CD4-positive, alpha-beta T cell treated with Interleukin-17A for 1 hour (primary cell): ENCODE measurements at places on chromosomes 13 and 19.

DNA sequence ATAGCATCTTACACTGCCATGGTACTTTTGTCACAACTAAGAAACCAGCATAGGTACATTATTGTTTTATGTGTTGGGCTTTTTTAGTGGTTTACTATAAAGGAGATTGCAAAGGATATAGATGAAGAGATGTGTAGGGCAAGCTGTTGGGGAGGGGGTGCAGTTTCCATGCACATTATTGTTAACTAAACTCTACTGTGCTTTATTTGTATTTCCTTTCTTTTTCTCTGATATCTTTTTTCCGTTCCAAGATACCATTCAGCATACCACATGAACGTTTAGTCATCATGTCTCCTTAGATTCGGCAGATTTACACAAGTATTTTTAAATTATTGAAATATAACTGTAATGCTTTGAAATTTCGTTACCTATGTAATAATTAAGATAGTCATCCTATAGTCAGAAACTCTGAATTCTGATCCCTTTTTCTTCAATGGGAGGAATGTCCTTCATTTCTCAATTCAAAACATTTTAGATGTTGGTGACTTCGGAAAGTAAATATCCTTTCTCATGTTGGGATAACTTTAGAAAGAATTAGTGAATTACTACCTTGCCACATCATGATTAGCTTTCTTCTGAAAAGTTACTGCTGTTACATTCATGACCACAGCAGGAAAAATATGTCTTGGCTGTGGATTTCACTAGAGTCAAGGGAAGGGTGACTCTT, 82.8 kb downstream of the FRY start:
- no peak for DNase-seq

DNA sequence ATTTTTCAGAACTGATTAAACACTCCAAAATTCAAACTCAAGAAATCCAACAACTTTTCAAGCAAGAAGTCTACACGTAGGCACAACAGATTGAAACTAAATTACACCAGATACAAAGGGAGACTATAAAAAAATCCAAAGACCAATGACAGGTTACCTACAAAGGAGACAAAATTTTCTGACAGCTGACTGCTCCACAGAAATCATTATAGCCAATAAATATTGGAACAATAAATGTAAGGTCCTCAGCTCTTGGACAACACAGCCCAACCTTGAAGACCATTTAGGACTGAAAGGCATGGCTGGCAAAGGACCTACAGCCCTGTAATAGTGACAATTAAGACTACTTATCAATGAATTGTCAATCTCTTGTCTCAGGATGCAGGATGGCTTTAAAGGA, 15.9 kb downstream of the ZNF350 start:
- no peak for DNase-seq

- DNase-seq = no peak
Measured at GRCh38 chr13:81142306-81142999, 801.5 kb upstream of the SPRY2 start.

- DNase-seq = no peak
Measured at GRCh38 chr13:62483774-62484173, 1068.1 kb upstream of the PCDH20 start.

- DNase-seq = no peak
Measured at GRCh38 chr19:4198467-4199126, 16.1 kb downstream of the ANKRD24 start.

GRCh38 chr13:24741016-24741662, 22.8 kb upstream of the RNF17 start:
- no peak for DNase-seq

GRCh38 chr13:113365583-113365970, 1.6 kb upstream of the GRTP1 start:
- no peak for DNase-seq

- DNase-seq = no peak
Measured at GRCh38 chr19:57557659-57558058, 2.0 kb downstream of the ZNF550 start.

DNA sequence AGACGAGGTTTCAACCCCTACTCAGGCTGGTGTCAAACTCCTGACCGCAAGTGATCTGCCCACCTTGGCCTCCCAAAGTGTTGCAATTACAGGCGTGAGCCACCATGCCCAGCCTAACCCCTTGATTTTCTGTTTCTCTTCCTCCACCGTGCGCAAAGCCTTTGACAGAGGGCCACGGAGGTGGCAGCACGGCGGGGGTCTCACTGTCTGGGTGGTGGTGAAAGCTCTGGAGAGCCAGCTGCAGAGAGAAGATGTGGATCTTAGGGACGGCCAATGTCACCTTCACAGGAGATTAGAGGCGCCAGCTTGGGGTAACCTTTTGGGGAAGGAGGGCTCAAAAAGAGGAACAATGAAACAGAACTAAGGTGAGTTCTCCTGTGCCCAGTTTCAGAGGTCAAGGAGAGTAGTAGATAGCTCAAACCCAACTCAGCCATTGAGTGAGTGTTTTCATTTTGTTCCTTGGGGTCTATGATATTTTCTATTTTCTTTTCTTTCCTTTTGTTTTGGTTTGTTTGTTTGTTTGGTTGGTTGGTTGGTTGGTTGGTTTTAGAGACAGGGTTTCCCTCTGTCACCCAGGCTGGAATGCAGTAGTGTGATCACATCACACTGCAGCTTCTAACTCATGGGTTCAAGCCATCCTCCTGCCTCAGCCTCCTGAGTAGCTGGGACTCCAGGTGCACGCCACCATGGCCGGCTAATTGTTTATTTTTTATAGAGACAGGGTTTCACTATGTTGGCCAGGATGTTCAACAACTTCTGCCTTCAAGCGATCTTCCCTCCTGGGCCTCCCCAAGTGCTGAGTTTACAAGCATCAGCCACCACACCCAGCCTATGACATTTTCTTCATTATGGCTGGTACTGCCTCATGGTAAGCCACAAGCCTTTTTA, 37.7 kb downstream of the GPR42 start:
- DNase-seq = no peak

GRCh38 chr19:33905937-33906577, 109.4 kb downstream of the KCTD15 start:
- DNase-seq = no peak

GRCh38 chr19:46471811-46472543, 614 bp upstream of the PNMA8A start:
- DNase-seq = no peak

DNA sequence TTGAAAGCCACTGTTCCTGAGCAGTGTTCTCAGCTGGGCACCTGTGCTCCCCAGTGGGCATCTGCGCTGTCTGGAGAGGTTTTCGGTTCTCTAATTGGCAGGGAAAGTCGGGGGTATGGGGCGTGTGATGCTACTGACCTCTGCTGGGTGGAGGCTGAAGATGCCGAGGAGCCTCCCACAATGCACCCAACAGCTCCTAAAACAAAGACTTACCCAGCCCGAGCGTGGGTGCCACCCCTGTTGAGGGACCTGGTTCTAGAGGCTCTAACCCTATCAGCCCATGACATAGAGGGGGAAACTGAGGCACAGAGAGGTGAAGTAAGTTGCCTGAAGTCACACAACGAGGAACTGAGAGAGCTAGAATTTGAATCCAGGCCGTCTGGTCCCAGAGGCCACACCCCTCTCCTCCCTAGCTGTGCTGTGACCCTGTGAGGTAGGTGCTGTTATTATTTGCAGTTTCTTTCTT, 2.3 kb downstream of the SPACA4 start:
- peak; percentile 75 for DNase-seq

DNA sequence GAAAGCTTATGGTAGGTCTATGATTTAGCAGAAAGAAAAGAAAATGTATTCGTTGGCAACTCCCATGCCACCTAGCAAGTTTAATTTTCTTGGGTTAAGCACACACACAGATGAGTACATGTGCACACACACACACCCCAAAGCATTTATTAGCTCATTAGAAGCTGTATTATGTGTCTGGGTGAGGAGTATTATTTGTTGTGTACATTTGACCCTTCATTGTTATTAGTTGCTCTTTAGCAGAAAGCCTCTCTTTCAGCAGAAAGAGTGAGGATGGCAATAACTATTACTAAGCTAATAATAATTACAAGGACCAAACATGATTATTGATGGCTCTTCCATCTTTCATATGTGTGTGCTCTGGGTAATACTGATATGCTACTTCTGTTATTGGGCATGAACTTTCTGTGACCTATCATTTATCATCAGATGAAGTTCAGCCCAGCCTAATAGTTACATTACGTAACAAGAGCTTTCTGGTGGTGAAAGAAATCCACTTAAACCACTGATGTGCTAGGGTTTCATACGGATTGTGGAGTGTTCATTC, 177.4 kb upstream of the OBI1 start:
- no peak for DNase-seq

DNA sequence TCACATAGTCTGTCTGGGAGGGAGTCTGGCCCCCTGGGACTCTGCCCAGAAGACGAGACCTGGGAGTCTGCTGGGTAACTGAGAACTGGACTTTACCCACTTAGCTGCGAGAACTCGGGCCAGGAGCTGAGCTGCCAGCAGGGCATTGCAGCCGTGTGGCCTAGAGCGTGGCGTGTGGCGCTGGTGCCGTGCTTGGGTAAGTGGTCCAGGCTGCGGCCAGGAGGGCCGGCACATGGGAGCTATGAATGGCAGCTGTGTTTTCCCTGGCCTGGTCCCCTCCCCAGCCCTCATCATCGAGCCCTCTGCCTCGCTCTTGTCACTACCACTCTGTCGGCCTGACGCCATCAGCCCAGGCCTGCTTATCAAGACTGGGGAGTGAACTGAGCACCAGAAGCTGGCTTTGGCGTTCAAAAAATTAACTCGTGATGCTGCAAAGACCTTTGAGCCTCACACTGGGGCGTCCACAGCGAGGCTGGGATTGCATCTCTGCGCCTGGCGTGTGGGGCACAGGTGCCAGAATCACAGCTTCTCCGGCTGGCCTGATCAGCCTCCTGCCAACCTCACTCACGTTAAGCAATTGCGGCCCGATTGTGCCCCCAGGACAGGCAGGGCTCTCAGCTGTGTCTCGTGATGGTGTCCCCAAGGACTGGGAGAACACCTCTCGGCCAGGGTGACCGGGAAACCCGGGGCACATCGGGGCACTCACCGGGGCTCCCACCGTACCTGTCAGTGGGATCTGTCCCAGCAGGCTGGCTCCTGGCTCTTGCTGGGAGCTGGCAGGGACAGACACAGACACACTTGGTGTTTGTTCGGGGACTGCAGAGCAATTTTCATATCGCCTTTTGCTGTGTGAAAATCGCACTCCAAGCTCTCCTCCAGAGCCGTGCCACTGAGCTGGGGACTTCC, 85.9 kb downstream of the KDM4B start:
- DNase-seq = no peak

GRCh38 chr19:45911291-45911690, 3.3 kb downstream of the NANOS2 start:
- no peak for DNase-seq

DNA sequence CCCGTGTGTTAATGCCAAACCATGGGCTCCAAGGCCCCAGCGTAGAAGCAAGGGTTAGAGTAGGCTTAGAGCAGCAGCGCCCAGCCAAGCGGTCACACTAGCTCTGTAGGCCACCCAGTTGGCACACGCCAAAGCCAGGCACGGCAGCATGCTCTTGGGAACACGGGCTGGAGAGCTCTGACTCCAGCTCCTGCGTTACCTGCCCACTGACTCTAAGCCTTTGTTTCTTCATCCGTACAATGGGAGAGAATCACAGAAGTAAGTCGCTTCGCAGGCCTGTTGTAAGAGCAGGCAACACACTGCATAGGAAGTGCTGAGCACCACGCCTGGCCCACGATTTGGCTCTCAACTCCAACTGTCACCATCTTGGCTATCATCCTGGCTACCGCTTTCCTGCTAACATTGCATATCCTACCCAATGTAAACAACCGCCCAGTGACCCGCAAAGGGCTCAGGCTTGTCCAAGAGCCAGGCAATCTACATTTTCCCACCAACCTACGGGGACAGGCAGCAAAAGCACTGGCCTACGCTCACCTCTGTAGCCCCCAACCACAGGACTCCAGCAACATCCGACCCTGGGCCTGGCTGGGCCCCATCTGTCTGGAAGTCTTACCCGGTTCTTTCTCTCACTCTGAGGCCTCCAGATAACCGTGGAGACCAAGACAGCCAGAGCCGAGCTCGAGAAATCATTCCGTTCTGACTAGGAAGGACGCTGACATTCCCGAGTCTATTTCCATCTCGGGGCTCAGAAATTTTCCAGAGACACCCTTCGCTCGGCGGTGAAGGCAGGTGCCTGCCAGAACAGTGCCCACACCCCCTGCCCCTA, 91.5 kb upstream of the ZNF507 start:
- DNase-seq = no peak

GRCh38 chr19:29501816-29502580, 23.8 kb upstream of the VSTM2B start:
- no peak for DNase-seq

GRCh38 chr19:4374498-4375163, 25.7 kb downstream of the SH3GL1 start:
- no peak for DNase-seq

- DNase-seq = no peak
Measured at GRCh38 chr13:89755729-89756492, 1591.6 kb upstream of the MIR17HG start.

- no peak for DNase-seq
Measured at GRCh38 chr13:107585469-107586180, 629.7 kb downstream of the LIG4 start.

DNA sequence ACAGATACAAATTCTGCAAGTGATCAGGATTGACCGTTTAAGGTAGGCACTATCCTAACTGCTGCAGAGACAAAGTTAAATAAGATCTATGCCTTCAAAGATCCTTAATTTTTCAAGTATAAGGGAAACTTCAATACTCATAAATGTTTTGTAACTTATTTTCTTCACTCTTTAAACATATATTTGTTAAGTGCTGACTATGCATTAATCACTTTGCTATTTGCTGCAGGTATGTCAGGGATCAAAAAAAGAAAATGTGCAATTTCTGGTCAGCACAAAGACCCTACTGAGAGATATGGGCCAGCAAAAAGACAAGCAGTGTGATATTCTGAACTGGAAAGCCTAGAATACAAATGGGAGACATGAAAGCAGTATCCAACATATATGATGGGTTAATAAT, 756.1 kb upstream of the PCDH9 start:
- DNase-seq = no peak

DNA sequence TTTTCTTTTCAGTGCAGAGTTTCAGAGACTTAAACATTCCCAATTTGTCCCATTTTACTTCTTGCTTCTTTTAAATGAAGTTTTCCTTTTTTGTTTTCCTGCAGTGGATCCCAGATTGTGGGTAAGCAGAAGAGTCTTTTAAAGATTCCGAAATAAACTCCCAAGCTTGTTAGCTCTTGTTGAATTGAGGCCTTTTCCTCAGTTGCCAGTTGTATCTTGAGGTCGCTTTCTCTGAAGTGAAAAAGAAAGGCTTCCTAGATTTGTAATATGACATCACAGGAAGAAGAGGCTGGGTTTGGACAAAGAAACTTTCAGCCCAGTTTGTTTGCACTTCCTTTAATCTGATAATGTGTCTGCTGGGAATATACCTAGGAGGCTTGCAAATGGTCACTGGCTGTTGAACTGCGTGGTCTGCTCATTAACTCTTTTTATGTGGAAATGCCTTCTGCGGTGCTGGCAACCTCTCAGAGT, at the start of gene LPAR6:
Gene LPAR6, minus strand, starts transcription at position 233 of the 471 bp plus-strand sequence. CDS start 690 bp downstream, outside the sequence.
- peak; percentile 77 for DNase-seq

DNA sequence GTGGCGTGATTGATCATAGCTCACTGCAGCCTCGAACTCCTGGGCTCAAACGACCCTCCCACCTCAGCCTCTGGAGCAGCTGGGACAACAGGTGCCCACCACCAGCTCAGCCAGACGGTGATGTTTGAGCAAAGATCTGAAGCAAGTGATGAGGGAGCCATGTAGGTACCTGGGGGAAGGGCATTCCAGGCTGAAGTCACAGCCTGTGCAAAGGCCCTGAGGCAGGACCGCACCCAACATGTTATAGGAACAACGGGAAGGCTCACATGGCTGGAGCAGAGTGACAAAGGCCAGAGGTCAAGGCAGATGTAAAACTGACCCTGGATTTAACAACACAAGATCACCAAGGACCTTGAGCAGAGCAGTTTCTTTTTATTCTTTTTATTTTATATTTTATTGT, 14.8 kb downstream of the FEM1A start:
- no peak for DNase-seq

- DNase-seq = no peak
Measured at GRCh38 chr13:100525453-100526317, 62.9 kb downstream of the GGACT start.
